ENCODE measurements at places on chromosomes 6 and 20. TPM values are rescaled to one million over a fixed set of nuclear protein-coding genes. Genes with fewer than 3 reads are reported as not detected.

DNA sequence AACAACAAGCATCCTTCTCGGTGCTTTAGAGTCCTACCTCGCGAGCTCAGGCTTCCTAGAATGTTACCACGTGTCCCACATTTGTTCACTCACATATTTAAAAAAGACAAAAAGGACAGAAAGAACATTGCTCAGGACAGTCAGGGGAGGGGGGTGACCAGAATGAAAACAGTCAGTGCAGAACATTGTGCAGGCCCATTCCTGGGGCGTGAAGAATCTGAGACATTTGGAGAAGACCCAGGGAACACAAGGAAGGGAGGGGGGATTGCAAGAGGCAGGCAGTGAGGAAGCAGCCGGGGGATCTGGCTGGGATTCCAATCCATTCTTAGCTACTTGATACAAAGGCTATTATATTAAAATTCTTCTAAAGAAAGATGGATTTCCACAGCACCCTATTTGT lies 270.4 kb upstream of the CITED2 start:
- DNase-seq = no peak

KIAA1755 gene
- polyA plus RNA-seq = 2.3 TPM

GRCh38 chr6:109308018-109308492 lies 74.2 kb downstream of the CD164 start:
- DNase-seq = no peak

DNA sequence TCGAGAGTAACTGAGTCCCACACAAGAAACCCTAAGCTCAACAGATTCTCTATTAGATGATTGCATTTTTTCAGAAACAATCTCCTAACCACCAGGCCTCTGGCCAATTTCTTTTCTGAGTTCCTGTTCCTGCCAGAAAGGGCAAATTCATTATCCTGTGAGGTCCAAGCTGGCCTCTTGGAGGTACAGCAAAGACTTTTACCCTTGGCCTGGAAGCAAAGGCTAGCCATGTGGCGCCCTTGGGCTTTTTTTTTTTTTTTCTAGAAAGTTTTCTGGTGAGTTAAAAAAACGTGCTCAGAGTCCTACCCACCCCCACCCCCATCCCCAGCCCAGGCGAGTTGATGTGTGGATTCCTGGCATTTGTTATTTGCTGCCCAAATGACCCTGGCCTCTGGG lies 59.0 kb upstream of the EEF1A1 start:
- no peak for DNase-seq

GRCh38 chr6:149813351-149813750 lies 50.8 kb downstream of the LRP11 start:
- no peak for DNase-seq

DNA sequence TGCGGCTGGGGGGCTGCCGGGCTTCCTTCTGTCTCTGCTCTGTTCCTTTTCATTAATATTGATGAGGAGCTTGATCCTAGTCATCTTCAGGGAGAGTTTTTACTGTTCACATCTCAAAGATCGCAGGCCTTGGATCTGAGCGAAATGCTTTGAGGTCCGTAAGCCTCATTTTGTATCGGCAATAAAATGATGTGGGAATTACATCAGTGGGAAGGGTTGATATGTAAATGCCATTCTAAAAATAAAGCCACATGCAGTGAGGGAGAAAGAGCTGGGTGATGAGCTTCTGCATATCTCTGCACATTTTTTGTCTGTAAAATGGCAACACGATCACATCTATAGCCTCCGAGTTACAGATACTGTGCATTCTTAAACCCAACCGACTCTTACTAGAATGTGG lies 24.9 kb downstream of the CDH26 start:
- DNase-seq = no peak

SRSF12 gene
- polyA plus RNA-seq = 12.6 TPM

GSTA3 gene
- 0.74 TPM for polyA plus RNA-seq

- DNase-seq = no peak
Measured at GRCh38 chr20:47949230-47949629, 163.9 kb upstream of the SULF2 start.

ID4 gene
- 156 TPM for polyA plus RNA-seq

DNA sequence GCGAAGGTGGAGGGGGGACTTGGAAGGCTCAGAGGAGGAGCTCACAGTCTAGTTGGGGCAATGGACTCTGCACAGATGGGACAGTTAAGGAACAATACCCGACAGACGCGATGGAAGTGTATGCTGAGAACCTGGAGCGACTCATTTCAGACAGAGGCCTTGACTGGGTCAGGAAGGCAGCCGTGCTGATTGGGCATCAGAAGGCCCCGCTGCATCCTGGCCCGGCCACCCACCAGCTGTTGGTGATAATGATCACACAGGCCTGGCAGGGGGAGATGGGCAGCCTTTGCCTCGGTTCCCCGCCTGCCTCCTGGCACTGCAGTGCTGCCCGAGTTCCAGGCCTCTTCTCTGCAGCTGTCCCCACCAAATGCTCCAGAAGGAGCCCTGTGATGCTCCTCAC lies 62.4 kb downstream of the MDGA1 start:
- DNase-seq = no peak

SPDEF gene
- polyA plus RNA-seq = 0.07 TPM

DNA sequence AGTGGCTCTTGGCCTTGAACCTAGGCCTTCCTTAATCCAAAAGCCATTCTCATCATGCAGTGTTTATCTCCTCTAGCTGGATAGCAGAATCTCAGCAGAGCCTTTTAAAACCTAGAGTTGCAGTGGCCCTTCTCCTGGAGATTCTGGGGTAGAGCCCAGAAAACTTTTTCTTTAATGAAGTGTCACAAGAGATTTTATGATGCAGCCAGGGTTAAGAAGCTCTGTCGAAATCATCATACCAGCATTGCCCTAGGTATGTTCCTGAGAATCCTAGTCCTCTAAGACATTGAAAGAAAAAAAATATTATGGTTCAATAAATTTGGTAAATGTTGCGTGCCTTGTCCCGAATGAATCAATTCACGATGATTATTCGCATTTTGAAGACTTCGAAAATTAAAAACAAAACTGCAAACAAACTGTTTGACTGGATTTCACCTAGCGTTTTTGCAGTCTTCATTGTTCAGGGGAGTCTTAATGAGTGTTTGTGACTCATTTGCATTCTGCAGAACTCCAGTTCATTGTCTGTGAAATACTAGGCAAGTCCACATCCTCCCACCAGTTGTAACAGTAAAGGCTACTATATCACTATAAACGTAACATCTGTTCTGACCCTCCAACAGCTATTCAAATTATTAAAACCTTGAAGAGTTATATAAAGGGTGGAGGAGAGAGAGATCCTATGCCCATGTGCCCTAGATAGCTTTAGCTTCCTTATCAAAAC lies 198.6 kb downstream of the UST start:
- no peak for DNase-seq

KHDC1L gene
- not detected for polyA plus RNA-seq

DNA sequence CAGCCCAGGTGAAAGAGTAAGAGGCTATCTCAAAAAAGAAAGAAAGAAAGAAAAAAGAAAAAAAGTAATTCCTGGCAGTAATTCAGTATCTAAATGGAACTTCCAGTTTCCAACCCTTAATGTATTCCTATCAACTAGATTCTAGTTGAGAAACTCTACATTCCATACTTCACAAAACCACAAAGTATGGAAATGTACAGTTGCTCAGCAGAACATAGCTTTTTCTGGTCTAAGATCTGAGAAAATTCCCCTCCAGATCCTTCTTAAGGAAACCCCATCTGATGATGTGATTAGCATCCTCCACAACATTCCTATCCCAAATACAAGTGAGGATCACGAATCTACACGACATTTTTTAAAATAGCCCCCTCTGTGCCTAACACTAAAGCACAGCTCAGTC lies 3.6 kb downstream of the ARMH2 start:
- DNase-seq = no peak

GRCh38 chr20:20412750-20413149 lies 44.8 kb downstream of the INSM1 start:
- no peak for DNase-seq

ID1 gene
- 156 TPM for polyA plus RNA-seq

- DNase-seq = no peak
Measured at GRCh38 chr6:29678114-29678513, 2.8 kb downstream of the ZFP57 start.

DNA sequence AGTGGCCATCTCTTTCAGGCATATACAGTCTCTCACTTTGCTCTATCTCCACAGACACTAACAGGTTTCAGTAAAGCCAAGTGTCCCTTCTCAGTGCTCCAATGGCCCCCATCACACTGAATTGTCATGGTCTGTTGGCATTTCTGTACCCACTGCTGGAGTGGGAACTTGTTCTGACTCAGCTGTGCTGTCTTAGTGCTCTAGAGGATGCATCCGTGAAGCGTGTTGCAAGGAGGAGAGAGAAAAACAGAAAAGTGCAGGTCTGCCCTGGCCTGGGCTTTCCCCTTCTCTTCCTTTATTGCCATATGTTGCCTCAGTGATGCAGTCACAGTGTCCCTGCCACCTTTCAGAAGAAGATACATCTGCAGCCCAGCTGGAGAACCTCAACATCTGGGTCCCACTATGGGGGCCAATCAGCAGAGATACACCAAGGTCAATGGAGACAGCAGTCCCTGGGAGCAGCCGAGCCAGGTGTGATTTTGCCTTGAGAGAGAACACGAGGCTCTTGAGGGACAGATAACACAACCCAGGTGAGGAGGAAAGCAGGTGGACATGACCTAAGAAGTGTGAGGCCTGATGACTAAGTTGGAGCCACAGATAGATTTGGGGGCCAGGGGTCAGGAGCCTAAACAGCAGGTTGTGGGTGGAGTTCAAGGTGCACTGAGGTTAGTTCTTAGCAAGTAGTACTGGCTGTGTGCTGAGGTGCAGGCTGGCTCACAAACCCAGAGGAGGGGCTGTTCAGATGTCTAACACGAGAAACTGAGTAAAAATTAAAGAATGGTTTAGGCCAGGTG lies 5.6 kb upstream of the PLCG1 start:
- no peak for DNase-seq

TMEM200A gene
- 28.3 TPM for polyA plus RNA-seq

- no peak for DNase-seq
Measured at GRCh38 chr6:12364621-12365020, 74.5 kb downstream of the EDN1 start.

DNA sequence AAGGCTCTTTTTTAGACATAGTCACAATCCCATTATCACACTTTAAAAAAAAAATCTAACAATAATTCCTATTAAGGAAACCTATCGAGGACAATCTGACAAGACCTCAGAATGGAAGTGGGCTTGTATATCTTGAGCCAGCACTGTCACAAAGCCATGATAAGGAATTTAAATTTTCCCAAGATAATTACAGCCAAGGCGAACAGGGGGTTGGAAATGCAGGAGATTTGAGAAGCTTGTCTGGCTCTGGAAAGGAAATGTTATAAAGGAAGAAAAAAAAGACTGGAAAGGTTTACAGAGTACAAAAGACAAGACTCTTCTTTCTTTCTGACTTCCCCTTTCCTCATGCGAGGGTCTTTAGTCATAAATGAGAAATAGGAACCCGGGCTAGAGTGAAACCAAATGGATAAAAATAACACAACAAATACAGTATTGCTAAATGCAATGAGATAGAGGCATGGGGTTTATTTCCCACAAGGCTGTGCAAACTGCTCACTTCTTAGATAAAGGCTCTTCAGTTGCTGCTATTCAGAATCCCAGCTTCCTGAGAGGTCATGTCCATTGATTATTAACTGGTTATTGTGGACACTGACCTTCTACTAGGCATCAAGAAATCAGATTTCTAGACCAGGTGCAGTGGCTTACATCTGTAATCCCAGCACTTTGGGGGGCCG lies 13.4 kb upstream of the GHRH start:
- DNase-seq = no peak

- no peak for DNase-seq
Measured at GRCh38 chr6:26360451-26361416, 4.3 kb upstream of the BTN3A2 start.

MOG gene
- not detected for polyA plus RNA-seq

DNA sequence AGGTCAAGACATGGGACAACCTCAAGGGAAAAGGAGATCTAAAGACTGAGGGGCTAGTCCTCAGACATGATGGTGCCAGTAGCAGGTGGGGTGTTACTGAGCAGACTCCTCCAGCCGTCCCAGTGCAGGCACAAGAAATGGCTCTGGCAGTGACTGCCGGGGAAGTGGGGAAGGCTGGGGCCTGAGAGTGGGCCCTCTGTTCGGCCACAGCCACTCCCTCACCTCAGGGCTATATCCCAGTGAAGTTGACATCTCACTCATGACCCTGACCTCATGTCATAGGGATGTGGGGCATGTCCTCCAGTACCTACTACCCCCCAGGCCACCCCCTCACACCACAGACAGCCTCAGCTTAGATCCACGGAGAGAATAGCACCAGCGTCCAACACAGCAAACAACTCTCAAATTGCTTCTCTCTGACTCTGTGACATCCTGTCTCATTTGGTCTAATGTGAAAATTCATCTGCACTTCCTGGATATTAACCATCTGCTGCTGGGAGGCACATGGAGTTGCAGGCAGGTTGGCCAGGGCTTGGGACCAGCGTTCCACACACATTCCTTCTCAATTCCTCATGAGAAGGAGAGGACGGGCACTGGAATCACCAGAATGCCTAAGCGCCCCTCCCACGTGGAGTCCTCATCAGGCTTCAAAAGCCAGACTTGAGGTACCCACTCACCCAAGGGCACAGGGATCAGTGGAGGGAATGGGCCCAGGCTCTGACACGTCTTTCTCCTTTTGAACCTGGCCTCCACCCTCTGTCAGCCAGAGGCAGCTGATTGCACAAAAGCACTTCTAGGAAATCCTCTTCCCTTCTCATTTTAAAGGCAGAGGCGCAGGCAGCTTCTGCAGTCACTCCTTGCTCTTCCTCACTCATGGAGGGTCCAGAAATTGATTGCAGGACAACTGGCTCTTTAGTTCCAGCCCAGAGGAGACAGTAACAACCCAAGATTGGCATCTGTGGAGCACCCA lies 163.6 kb upstream of the CST7 start:
- DNase-seq = no peak

GRCh38 chr20:63062188-63063140 lies 55.7 kb upstream of the BHLHE23 start:
- no peak for DNase-seq
